Muscle of back (tissue), 13 donors: ENCODE measurements at places on chromosomes 16 and 17.

GRCh38 chr16:2836646-2837508, 6.8 kb downstream of the ZG16B start:
- no peak for DNase-seq

- DNase-seq, result no peak
Observed at GRCh38 chr16:67995423-67995822, 3.9 kb downstream of the DPEP2 start.

- DNase-seq, result no peak
Observed at GRCh38 chr16:49396206-49396720, 22.7 kb downstream of the C16orf78 start.

- no peak for DNase-seq
Observed at GRCh38 chr16:14180481-14180944, 109.4 kb downstream of the MRTFB start.

- DNase-seq, result no peak
Observed at GRCh38 chr16:30358990-30359870, 4.1 kb upstream of the CD2BP2 start.

- no peak for DNase-seq
Observed at GRCh38 chr17:39604911-39605491, 2.7 kb downstream of the NEUROD2 start.

GRCh38 chr16:74560912-74561311, 46.0 kb downstream of the GLG1 start:
- no peak for DNase-seq

DNA sequence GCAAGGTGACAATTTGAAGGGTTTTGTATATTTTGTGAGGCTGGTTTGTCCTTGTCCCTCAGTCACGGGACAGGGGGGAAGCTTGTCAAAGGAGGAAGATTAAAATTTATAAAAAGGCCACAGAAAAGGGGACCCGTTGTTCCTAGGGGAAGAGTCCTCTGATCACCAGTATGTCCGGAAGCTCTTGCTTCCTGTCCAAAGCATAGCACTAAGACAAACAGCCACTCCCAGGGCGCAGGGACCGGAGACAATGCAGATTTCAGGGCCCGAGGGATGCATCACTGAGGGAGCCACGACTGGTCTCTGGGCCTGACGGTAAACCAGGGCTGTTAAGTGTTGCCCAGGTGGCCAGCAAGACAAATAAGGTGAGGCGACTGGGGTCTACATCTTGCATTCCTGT, 95.2 kb downstream of the MAF start:
- no peak for DNase-seq

- no peak for DNase-seq
Observed at GRCh38 chr16:89721546-89722391, 432 bp downstream of the ZNF276 start.

- no peak for DNase-seq
Observed at GRCh38 chr16:56480776-56481467, 29.6 kb downstream of the OGFOD1 start.

- DNase-seq, result no peak
Observed at GRCh38 chr16:22323959-22324786, 27.0 kb downstream of the POLR3E start.

DNA sequence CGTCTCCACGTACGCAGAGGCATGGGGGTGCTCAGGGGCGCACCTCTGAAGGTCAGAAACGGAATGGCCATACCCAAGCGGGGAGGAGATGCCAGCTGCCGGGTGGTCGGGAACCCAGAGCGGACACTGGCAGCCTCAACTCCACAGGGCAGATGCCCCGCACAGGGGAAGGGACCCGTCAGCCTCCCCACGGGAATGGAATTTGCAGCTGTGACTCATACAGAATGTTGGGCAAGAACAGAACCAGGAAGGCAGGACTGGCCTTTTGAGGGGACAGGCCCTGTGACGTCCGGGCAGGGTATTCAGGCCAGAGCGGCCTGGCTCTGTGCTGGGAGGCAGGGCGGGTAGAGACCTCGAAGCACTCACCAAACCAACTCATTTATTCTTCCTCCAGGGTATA, 7.5 kb downstream of the TK1 start:
- no peak for DNase-seq

DNA sequence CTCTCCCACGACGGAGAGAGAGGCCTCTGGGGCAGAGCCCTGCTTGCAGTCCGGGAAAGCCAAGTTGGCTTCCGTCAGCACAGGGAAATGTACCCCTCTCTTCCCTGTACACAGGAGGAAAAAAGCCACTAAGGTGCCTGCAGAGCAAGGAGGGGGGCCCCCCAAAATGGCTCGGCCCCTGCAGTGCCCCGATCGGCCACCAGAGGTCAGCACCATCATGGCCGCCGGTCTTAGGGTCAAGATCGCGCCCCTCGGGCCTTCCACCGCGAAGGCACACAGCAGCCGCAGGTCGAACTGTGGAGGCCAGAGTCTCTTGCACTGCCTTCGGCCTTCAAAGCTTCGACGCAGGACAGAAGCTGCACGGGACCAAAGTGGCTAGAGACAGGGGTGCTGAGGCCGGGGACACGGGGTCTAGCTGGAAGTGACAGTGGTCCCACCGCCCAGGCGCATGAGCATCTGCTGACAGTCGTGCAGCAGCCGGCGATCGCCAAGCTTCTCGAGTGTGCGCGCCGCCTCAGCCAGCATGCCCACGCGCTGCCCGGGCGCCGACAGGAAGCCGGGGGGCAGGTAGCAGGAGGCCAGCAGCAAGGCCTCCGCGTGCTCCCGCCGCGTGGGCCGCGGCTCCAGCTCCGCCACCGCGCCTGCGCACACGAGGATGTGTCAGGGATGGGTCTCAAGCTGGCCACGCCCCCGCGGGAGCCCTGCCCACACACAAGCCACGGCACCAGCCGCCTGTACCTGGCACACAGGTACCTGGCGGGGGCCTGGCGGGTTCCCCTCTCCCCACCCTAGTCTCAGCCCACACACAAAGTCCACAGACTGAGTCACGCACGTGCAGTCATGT, 24.4 kb downstream of the SREBF1 start:
- no peak for DNase-seq

GRCh38 chr17:78154903-78155811, 9.0 kb downstream of the C17orf99 start:
- DNase-seq, result no peak

- DNase-seq, result peak; percentile 10
Observed at GRCh38 chr17:45940826-45941225, 46.5 kb downstream of the MAPT start.

DNA sequence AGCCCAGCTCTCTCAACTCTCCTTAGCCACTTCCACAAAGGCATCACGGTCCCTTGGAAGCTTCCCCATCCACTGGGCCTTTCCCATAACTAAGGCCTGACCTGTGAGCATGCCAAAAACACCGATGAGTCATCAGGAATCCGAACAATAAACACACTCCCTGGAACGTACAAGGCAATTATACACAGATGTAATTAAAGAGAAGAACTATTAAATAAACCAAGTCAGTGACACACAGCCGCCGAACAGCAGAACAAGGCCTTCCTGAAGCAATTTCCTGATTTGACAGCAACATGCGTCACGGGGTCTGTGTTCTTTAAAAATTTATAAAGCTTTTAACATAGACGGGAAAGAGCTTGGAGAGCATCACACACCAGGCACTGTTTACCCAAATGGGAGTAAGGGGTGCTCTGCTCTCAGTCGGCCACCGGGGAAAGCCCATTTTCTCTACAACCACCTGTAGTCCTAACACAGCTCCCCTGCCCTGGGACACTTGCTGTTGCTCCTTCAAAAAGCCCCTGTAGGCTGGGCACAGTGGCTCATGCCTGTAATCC, 29.4 kb downstream of the COG7 start:
- DNase-seq, result peak; percentile 61

DNA sequence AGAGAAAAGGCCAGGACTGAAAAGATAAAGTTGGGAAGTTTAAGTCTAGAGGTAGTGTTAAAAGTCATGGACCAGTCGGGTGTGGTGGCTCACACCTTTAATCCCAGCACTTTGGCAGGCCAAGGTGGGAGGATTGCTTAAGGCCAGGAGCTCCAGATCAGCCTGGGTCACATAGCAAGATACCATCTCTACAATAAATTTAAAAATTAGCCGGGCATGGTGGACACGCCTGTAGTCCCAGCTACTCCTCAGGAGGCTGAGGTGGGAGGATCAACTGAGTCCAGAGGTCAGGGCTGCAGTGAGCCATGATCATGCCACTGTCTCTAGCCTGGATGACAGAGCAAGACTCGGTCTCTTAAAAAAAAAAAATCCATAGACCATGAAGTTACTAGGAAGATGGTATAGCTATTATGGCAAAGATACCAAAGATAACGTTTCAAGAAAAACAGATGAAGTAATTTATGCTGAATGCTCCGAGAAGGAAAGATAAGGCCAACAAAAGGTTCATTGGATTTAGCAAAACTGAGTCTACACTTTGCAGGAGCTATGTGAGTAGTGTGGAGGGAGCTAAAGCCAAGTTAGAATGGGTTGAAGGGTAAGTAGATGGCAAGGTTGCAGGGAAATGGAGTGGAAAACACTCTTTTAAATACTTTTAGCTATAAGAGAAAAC, 11.7 kb downstream of the TRIM37 start:
- no peak for DNase-seq

GRCh38 chr17:60075981-60076380, 2.7 kb downstream of the HEATR6 start:
- no peak for DNase-seq

DNA sequence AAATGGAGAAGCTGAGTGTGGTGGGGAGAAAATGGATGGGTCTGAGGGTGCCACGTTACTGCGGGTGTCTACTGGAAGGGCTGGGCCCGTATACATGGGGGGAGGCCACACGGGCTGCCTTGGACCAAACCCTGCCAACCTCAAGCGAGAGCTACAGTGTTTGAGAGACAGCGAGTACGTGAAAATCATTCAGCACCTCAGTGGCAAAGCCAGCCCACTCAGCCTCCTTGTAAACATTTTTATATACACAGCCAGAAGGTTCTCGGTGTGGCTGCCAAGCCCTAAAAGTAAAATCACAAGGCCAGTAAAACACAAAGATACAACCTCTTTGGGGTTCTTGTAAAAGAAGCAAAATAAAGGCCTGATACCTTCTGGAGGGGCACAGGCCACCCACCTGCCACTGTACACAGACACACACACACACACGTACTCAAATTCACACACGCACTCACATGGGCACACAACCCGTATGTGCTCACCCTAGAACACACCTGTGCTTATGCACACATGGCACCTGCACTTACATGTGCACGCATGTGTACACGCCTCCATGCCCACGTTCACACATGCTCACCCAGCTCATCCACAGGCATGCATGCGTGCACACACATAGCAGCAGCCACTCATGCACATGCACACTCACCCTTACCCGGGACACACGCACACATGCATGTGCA, 102.8 kb downstream of the GSG1L start:
- DNase-seq, result no peak

GRCh38 chr17:27634776-27635175, 3.8 kb downstream of the LGALS9 start:
- no peak for DNase-seq

DNA sequence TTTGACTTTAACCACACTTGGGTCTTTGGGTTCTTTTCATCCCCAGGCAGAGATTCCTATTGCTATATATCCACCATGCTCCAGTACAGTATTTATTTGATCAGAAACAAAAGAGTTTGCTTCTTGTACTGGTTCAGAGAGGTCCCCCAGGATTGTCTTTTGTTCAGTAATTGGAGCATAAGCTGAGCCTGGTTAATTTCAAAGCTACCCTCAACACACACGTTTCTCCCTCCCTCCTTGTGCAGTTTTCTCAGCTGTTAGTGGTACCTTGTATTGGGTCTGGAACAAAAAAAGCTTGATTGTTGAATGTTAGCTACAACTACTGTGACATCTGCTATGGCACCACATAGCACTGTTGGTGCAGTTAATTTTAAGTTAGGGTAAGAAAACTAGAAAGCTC, 50.0 kb downstream of the NUP93 start:
- no peak for DNase-seq

GRCh38 chr17:47955497-47956461, 1.9 kb downstream of the PRR15L start:
- no peak for DNase-seq
